ENCODE measurements at places on chromosomes 7 and 10. TPM values are rescaled to one million over a fixed set of nuclear protein-coding genes. Genes with fewer than 3 reads are reported as not detected.

Gene GTF2IRD1
- total RNA-seq: 31.3 TPM

Gene ZFAND2A
- total RNA-seq: 57.0 TPM

Gene GNAT3
- not detected for total RNA-seq

Gene HTR5A
- total RNA-seq: not detected

Gene VPS37D
- 5.5 TPM for total RNA-seq

Gene HPSE2
- not detected for total RNA-seq

Gene DNAJC2
- total RNA-seq: 19.9 TPM

Gene ELFN1
- 0.68 TPM for total RNA-seq

Gene ZNF425
- 3.6 TPM for total RNA-seq

Gene OR9A2
- not detected for total RNA-seq

Gene BMS1
- 19.1 TPM for total RNA-seq

Gene POLL
- total RNA-seq: 33.4 TPM

Gene EVX1
- total RNA-seq: not detected

Gene FAM13C
- total RNA-seq: 16.5 TPM

Gene ADARB2
- total RNA-seq: 0.15 TPM

Data from thyroid gland (tissue), 4 donors.